ENCODE measurements at places on chromosomes 11 and 22.
A peak's percentile ranks its signal among the peaks of the same experiment; 100 is the strongest.

DNA sequence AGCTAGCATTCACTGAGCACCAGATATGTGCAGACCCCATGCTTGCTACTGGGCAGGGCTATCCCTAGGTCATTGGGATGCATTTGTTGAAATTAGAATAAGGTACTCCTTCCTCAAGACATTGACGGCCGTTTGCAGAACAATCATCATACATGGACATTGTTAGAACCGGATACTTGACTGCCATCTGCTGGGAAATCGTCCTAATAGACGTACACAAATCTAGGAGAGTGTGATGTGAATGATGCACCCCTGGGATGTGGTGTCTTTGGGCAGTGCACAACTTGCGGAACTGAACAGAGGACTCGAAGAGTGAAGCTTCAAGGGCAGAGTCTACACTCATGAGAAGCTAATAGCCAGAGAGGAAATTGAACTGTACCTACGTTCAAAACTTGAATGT lies 35.9 kb downstream of the MYO18B start:
- peak; percentile 61 for DNase-seq

DNA sequence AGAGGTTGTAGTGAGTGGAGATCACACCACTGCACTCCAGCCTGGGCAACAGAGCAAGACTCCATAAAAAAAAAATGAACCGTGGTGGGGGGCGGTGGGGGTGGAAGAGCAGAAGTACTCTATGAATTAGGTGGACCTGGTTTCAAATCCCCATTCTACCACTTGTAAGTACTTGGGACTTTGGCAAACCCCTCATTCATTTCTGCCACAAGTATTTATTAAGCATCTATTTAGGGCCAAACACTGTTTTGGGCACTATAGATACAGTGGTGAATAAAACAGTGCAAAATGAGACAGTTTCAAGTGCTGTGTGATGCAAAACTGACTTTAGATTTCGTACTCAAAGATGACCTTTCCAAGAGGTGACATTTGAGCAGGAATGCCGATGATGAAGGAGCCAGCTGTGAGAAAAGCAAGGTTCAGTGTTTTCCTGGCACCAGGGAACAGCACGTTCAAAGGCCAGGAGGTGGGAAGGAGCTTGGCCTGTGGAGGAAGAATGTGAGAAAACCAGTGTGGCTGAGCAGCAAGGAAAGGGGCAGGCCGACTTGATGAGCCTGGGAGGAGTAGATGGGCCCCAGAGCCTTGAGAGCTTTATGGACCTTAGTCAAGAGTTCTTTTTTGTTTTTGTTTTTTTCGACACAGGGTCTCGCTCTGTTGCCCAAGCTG lies 1.4 kb upstream of the TMEM134 start:
- DNase-seq, result no peak

GRCh38 chr11:32105871-32106560 lies 15.1 kb downstream of the RCN1 start:
- DNase-seq, result no peak

- DNase-seq, result no peak
Measured at GRCh38 chr11:18319914-18320313, 2.0 kb downstream of the HPS5 start.

- DNase-seq, result no peak
Measured at GRCh38 chr11:110027627-110028371, 65.4 kb upstream of the ZC3H12C start.

All from HEK293T (cell line).